HEK293T (cell line): ENCODE measurements at places on chromosomes 2 and 18.

DNA sequence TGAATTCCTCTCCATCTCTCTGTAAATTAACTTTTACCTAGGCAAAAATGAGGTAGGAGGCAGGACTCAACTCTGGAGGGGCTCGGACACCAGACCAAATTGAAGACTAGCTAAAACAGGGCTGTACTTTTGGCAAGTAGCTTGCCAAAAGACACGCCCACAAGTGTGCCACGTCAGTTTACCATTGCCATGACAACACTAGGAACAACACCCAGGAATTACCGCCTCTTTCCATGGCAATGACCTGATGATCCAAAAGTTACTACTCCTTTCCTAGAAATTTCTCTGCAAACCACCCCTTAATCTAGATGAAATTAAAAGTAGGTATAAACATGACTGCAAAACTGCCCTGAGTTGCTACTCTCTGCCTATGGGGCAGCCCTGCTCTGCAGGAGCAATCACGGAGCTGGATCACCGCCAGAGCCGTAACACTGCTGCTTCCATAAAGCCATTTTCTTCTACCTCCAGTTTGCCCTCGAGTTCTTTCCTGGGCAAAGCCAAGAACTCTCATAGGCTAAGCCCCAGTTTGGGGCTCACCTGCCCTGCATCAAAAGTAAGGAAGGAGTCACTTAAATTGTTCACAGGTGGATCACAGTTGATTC is 66.0 kb upstream of the FAM136A start:
- no peak for DNase-seq

GRCh38 chr2:181178130-181178529 is 197.7 kb downstream of the UBE2E3 start:
- DNase-seq: no peak

DNA sequence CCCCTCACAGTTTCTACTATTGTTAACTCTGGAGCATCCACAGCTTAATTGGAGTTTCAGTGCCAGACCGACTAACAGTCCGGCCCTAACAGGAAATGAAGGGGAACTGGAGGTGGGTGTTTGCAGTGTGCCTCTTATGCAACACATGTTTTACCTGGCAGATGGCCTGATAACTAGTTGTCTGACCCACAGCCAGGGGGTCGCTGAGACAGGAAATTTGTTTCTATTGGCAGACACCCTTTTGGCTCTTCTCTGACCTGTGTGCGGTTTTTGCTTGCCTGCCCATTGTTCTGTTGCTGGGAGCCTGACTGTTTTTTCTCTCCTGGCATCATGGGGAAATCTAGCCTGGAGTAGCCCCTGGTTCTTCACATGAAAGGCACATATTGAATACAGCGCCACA is 1329.8 kb downstream of the DSC3 start:
- no peak for DNase-seq

DNA sequence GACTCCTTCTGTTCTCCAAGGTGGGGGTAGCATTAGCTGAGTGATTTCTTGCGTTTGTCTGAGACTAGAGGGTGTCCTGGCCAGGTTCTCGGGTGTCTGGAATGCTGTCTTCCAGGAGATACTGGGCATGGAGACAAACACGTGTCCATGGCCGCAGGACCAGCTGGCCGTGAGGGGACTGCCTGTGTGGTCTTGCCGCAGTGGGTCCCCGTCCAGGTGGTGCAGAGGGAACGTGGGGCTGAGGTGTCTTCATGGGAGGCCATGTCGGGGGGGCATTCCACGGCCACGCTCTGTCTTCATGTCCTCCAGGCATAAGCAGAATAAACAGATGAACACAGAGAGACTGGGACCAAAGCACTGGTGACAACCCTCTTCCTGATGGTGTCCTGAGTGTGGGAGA is 66.6 kb downstream of the SMIM21 start:
- no peak for DNase-seq

DNA sequence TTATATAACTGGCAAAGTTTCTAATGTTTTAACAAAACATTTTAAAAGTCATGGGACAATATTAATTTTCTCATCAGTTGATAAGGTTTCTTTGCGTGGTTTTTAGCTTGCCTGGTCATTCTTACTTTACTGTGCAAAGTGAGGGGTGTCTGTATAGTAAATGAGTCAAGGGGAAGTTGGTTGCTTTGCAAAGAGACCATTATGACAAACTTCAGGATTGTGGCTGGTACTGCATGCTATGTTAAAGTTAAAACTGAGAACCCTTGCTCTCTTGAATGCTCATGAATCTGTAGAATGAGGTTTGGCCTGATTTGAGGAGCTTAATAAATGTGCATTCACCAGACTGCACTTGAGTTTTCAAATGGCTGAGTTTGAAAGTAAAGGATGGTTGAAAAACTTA is 47.0 kb downstream of the COL4A4 start:
- no peak for DNase-seq

- DNase-seq: no peak
Observed at GRCh38 chr18:68417166-68417799, 297.6 kb downstream of the TMX3 start.

DNA sequence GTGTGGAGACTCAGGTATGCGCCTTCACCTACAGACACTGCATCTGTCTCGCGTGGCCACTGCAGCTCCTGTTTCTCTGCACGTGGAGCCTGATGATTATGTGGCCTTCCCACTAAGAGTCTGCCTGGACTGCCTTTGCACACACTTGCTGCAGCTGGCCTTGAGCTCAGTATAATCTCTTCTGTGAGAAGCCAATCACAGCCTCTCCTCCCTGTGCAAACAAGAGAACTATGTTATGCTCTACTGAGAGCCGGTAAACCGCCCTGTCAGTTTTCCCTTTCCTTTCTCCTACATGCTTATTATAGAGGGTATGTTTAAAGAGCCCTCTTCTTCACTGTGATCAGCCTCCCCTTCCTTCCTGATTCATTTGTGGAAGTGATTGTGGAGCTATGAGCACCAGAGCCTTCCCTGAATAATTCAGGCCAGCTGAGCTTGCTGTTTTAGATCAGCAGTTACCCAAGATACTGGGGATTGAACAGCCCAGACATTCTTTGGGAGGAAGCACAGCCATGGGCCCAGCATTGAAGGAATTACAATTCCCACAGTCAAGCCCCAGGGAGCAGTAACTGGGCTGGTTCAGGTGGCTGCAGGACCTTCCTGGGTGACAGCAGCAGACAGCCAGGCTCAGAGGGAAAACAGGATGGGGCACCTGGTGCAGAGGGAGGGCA is 3.7 kb upstream of the TGFA start:
- no peak for DNase-seq

- DNase-seq: no peak
Observed at GRCh38 chr2:70766357-70767078, 1.5 kb downstream of the ADD2 start.

DNA sequence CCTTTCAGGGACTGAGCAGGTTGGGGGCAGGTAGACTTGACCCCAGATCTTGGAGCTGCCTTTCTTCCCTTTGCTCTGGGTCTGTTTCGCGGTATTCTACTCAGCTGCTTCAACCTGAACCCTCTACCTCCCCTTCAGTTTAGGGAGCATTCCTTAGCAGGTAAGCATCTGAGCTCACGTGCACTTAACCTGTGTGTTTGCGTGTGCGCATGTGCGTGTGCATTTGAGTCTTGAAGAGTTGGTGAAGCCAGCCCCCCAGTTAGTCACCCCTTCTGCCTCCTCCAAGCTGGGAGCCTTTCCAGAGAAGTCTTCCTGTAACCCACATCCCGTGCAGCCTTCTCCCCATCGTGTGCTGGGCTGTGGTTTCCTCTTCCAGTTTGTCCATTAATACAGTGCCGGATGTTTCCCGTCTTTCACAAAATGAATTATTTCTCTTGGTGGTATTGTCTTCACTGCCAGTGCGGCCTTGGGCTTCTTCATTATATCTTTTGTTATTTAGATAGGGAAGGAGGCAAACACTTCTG is 33.2 kb downstream of the B3GNT2 start:
- DNase-seq: no peak

- peak; percentile 74 for DNase-seq
Observed at GRCh38 chr2:170816504-170817092, at the start of gene GAD1. Gene GAD1, plus strand, starts transcription at chr2:170816887. Its CDS starts 1,705 bp downstream, at chr2:170818592.

DNA sequence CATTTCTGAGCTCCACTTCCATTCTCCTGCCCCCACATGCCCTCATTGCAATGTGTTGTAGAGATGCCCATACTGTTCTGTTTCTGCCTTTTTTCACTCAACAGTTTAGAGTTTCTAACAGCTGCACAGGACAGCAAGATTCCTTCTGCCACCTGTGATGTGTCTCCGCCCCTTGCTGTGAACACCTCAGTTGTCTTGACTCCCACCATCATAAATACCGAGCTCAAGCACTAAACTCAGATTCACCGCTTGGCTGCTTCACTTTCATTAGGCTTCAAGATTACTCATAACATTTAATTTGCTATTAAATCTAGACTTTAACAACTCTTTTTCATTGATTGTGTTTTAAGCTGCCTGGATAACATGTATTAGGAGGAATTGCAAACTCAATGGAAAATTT is 141.0 kb downstream of the MAP2 start:
- DNase-seq: no peak

GRCh38 chr2:71566372-71566771 is 113.0 kb downstream of the DYSF start:
- no peak for DNase-seq

GRCh38 chr2:154681741-154682140 is 16.8 kb upstream of the KCNJ3 start:
- DNase-seq: no peak

DNA sequence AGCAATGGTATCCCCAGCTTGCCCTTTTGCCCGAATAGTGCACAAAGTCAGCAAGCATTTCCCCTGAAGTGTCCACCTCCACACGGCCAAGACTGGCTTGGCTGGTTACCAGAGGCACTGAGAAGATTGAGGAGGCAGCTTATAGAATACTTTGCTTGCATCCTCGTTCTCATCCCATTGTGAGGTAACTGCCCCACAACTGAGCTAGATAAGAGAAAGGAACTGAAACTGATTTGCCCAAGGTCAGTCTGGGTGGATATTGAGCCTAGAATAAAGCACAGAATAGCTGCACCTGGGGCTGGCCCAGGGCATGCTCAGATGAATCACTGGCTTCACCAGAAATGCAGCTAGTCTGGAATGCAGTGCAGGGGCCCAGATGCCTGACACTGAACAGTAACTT is 32.7 kb upstream of the MAP4K3 start:
- no peak for DNase-seq

DNA sequence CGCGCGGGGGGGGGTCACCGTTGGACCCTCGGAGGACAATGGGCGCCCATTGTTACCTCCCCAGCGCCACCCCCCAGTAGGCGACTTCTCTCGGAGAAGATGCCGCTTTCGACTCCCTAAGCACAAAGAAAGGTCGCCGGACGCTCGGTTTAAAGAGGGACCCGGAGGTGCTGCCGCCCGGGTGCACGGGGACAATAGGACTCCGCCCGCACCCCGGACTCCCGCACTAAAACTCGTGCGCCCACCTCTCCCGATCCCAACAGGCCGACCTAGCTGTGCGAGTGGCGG is 318 bp upstream of the CDC42EP3 start:
- DNase-seq: no peak

GRCh38 chr2:200306931-200307723 is 634 bp downstream of the SPATS2L start:
- peak; percentile 55 for DNase-seq
